ENCODE measurements at places on chromosomes 6 and 20.
A peak's percentile ranks its signal among the peaks of the same experiment; 100 is the strongest.

GRCh38 chr6:43917878-43918382, 147.9 kb downstream of the VEGFA start:
- DNase-seq = no peak

- DNase-seq = no peak
These were observed 77.5 kb upstream of the CD83 start for GRCh38 chr6:14040042-14040441.

DNA sequence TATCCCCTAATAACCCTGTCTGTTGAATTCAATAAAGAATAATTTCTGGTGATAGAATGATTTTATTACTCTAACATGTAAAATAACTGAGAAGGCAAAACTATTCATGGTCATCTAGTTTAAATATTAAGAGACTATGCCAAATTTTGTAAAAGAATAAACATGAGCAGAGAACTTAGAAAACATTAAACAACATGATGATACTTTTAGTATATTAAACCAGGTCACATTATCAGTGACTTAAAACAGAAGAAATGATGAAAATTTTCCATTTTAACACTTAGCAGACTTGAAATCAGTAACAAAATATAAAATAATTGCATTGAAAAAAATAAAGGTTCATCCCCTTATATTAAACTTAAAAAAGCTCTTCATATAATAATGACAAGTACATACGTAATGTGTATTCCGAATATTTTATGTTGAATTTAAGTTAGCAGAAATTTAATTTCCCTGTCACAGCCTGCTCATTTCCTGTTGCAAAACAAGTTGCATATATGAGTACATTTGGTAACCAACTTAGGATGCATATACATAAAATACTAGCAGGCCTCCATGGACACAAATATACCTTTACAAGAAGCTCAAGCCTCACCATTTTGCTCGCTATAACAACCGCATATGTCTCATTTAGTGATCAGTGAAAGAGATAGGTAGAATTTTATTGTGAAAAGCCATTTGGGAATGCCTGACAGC, 40.6 kb downstream of the DTNBP1 start:
- no peak for DNase-seq

DNA sequence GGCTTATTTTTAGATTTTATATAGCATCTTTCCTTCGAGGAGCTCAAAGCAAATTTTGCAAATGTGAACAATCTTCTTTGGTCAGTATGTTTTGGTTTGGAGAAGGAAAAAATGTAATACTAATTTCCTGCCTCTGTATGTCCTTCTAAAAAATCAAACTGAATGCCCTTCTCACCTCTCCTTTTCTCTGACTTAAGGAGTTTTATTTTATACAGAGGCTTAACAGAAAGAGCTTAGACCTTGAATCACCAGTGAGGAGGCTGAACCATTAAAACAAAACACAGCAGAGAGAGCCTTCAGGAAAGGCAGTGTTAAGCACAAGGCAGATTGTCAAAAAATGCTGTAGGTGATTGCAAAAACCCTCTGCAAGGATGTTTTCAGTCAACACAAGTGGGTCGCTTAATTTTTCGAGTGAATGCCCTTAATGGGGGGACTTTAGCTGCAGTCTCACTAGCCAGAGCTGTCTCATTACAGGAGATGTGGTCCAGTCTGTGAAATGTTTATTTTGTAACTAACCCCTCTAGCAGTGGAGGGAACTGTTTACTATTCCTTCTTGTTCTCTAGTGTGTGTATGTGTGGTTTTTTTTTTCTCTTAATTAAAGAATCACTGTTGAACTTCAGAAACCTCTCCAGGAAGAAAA, 481.3 kb upstream of the CITED2 start:
- no peak for DNase-seq

- DNase-seq = peak; percentile 47
These were observed 154.5 kb downstream of the HACE1 start for GRCh38 chr6:104705095-104705707.

- DNase-seq = no peak
These were observed 10.8 kb upstream of the SF3B5 start for GRCh38 chr6:144106206-144106605.

- no peak for DNase-seq
These were observed 35.9 kb upstream of the PIM1 start for GRCh38 chr6:37134036-37134395.
